ENCODE measurements at places on chromosomes 13 and 19.

GRCh38 chr13:75415694-75416093 lies 66.3 kb downstream of the TBC1D4 start:
- DNase-seq, result no peak

DNA sequence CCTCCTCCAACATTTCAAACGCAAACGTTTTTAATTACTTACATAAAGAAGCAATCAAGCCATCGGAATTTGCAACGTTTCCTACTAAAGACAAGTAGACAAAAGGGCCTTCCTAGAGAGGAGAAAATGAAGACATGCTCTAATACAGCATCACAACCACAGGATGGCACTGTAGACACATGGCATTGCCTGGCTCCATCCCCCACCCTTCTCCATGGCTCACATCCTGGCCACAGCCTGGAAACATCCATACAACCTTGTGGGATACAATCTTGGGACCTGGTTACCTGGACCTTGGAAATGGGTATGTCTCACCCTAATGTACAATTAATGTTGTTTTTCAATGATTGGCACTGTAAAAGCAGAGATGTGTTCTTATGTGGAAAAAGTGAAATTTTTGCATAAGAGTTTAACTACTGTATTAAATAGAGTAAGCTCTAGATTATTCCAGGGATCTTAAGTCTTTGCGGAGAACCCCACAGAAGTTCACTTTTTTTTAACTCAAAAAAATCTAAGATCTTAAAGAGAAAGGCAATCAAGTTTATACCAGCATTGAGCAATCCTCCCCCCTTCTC lies 21.5 kb downstream of the EBPL start:
- DNase-seq, result no peak

DNA sequence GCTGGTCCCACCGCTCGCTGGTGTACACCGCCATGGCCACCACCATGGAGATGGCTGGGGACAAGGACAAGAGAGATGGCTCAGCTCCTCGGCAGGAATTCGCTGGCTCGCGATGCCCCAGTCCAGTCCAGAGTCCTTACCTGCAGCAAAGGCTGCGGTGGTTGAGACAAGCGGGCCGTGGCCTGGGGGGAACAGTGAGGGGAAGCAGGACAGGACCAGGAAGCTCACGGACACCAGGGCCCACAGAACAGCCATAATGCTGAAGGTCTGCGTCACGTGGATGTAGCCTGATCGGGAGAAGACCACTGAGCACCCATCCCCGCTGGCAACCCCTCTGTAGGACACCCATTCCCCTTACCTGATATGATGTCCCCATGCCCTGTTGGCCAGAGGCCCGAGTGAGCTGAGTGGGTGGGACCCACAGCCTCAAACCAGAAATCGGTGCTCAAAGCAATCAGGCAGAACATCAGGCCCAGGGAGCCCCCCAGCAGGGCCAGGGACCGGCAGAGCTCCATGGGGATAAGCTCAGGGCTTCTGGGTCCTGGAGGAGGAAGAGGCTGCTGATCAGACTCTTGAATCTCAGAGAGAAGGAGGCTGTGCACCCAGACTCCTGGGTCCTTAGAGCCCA lies 319 bp downstream of the NKG7 start:
- no peak for DNase-seq

- no peak for DNase-seq
These were observed 723.2 kb downstream of the PCDH9 start for GRCh38 chr13:66506979-66507378.

DNA sequence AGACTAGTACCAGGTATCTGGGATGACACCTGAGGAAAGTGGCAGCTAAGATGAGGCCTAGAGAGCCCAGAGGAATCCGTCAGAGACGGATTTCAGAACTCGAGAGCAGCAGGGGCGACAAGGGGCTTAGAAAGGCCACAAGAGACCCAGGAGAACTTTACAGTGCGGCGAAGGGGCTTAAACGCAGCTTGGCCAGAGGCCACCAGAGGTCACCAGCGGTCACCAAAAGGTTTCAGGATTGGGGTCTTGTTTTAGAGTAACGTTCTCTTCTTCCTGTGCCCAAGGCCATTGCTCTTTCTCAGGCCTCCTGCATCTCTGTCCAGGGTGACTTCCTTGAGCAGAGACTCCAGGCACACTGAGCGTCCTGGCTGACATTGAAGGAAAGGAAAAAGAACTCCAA lies 2.2 kb downstream of the ZSCAN22 start:
- DNase-seq, result no peak

DNA sequence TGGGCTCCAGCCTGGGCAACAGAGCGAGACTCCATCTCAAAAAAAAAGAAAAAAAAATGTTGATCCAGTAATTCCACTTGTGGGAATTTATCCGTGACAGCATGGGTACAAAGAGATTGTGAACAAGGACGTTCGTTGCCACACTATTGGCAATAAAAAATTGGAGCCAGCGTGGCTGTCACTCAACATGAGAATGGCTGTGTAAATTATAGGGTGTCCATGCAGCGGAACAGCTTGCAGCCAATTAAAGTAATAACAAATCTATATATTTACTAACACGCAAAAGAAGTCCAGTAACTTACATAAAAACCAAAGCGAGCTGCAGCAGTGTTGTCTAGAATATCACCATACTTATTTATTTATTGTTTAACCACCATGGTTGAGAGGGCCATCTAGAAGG lies 19.3 kb downstream of the DPF1 start:
- DNase-seq, result no peak

GRCh38 chr13:24887759-24888158 lies 123.8 kb downstream of the RNF17 start:
- DNase-seq, result no peak

DNA sequence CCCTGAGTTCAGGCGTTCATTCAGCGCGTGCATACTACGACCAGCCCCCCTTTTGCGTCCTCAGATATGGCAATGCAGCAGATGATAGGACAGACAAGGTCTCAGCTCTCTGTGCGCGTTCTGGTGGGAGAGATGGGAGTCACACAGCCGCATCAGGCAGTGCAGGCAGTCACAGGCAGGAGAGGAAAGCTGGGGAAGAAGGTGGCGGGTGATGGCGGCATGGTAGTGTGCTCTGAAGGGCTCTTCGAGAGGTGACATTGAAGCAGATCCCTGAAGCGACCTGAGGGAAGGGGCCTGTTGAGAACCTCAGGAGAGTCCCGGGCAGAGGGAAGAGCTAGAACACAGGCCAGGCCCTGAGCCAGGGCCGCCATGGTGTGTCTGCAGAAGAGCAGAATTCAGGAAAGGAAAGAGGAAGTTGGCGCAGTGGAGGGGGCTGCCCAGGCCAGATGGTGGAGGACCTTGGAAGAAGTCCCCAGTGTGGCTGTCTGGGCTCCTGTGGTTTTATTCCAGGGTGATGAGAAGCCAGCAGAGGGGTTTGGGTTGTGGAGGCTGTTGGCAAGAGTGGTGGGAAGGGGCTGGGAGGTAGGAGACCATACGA lies 3.5 kb downstream of the USF2 start:
- DNase-seq, result no peak

- no peak for DNase-seq
These were observed 179.0 kb downstream of the LACC1 start for GRCh38 chr13:44058624-44059215.

- DNase-seq, result no peak
These were observed 1.0 kb downstream of the KDM4B start for GRCh38 chr19:4969772-4970531.

DNA sequence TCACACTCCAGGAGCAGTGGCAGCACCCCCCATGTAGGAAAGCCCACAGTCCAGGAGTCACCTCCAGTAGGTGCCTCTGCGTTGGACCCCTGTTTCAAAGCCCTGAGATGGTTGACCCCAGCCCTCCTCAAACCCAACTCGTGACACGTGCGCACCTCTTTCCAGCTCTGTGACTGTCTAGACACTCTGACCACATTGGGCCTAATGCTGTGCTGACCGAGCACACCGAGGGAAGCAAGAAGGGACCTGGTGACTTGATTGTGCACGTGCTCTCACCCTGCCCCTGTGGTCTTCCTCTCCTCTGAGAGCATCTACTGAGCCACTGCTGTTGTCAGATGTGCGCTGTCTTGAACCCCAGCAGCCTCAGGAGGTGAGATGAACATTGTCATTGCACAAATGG lies 22.9 kb upstream of the SLC35E1 start:
- no peak for DNase-seq

DNA sequence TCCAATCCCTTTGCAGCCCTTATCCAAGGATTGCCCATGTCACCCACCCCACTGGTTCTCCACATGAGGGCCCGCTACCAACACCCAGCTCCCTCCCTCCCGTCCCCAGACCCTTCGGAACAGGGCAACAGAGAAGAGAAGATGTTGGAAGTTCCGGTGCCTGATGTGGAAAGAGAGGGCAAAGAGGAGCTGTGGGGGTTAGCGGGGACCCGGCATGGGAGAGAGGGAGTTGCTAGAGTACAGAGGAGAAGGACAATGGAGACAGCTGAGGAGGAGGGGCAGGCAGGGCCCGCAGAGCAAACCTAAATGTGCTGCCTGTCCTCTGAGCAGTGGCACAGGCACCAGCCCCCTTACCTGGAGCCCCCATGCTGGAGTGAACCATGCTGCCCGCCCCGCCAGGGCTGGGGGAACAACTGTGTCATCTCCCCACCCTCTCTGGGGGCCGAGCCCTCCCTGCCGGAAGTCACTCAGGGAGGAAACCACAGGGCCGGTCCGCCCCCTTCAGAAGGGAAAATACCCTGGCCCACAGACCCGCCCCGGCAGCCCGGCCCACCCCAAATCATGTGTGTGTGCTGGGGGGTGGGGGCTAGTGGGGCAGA lies at the start of gene POU2F2:
Gene POU2F2 (minus strand): TSS at position 417 of the 599 bp plus-strand sequence. CDS start 35 bp downstream, at position 382.
- DNase-seq, result peak; percentile 85

GRCh38 chr13:113637262-113638160 lies 20.5 kb downstream of the ATP4B start:
- DNase-seq, result no peak

- DNase-seq, result no peak
These were observed 6.1 kb upstream of the CEACAM7 start for GRCh38 chr19:41694196-41694595.

GRCh38 chr19:51430221-51430620 lies 12.8 kb upstream of the SIGLEC10 start:
- no peak for DNase-seq

GRCh38 chr19:1402411-1403070 lies 1.2 kb upstream of the GAMT start:
- no peak for DNase-seq

- DNase-seq, result no peak
These were observed 8.1 kb downstream of the PTGIR start for GRCh38 chr19:46616631-46617322.

GRCh38 chr13:79936368-79937136 lies 404.4 kb downstream of the SPRY2 start:
- no peak for DNase-seq

DNA sequence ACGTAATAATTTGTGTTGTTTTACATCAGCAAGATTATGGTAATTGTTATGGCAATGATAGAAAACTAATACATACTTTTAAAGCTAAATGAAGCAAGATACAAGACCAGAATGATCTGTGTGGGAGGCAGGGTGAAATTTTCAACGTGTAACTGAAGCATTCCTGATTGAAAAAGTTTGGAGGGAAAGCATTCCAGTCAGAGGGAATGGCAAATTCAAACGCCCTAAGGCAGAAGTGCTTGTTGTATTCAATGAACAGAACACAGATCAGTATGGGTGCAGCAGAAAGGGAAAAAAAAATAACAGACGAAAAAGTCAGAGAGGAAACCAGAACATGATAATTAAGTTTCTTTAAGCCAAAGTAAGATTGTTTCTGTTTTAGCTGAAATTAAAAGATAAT lies 928.5 kb upstream of the SLITRK1 start:
- no peak for DNase-seq

DNA sequence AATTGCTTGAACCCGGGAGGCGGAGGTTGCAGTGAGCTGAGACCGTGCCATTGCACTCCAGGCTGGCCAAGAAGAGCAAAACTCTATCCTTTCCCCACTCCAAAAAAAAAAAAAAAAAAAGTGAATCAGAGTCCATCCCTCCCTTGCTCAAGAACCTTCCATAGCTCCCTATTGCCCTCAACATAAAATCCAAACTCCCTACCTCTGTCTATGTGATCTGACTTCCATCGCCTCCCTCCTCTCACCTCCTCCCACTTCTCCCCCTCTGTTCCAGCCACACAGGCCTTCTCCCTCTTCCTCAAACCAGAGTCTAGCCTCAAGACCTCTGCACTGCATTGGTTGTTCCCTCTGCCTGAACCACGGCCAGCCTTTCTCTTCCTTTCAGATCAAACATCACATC lies 10.0 kb upstream of the TLE2 start:
- DNase-seq, result no peak

DNA sequence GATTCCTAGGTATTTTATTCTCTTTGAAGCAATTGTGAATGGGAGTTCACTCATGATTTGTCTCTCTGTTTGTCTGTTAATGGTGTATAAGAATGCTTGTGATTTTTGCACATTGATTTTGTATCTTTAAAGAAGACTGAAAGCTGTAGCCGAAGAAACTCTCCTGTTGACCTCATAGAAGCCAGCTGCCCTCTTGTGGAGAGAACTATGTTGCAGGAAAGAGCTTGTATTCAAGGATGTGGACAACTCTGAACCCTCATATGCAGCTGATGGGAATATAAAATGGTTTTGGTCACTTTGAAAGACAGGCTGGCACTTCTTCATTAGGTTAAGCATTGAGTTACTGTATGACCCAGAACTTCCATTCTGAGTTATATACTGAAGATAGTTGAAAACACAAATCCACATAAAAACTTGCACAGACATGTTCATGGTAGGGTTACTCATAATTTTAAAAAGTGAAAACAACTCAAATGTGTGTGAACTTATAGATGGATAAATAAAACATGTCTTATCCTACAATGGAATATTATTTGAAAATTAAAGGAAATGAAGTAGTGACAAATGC lies 65.8 kb upstream of the SLITRK6 start:
- no peak for DNase-seq

DNA sequence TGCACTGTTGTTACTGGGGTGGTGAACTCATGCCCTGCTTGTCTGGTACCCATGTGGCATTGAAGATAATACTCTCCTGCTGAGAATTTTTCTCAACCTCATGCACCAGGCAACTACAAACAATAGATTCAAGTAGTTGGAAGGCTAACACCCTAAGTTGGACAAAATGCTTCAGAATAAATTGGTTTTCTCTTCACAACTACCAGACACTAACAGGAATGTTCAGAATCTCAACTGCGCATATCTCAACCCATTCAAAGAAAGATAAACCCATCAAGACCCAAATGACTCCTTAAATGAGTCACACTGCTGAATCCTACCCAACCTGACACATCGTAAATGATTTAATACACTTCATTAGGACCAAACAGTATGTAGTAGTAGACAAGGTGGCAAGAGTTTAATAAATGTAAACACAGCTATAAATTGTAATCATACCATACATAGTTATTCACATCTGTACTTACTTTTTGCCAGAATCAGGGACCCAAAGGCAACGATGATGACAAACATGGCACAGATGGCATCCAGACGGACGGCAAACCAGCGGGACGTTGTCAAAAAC lies 227.4 kb downstream of the ABCC4 start:
- no peak for DNase-seq

GRCh38 chr13:94344126-94344818 lies 135.2 kb downstream of the DCT start:
- DNase-seq, result no peak

- DNase-seq, result no peak
These were observed 61.2 kb upstream of the FRY start for GRCh38 chr13:31970231-31970930.

GRCh38 chr19:2080336-2080988 lies 15.7 kb downstream of the MOB3A start:
- DNase-seq, result no peak

Measured in activated CD4-positive, CD25-positive, alpha-beta regulatory T cell (primary cell).